Non-pigmented ciliary epithelial cell (primary cell): ENCODE measurements at places on chromosomes 1 and 21.

DNA sequence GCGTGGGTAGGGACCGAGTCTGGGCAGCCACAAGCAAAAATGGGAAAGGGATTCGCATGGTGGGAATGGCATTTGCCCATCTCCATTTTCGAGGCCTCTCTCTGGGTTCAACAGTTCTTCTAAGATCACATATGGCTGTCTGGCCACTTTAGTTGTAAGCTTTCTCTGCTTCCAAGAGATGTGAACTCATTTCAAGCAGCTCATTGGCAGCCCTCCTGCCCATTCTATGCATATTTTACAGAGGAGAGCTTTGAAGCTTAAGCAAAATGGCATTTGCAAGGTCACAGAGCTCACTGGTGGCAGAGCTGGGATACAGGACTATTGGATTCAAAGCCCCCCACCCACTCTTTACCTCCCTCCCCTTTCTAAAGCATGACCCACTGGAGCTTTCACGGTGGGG lies 93.7 kb downstream of the HHIPL2 start:
- DNase-seq: no peak

GRCh38 chr1:150022357-150022756 lies 11.8 kb upstream of the OTUD7B start:
- DNase-seq: no peak

DNA sequence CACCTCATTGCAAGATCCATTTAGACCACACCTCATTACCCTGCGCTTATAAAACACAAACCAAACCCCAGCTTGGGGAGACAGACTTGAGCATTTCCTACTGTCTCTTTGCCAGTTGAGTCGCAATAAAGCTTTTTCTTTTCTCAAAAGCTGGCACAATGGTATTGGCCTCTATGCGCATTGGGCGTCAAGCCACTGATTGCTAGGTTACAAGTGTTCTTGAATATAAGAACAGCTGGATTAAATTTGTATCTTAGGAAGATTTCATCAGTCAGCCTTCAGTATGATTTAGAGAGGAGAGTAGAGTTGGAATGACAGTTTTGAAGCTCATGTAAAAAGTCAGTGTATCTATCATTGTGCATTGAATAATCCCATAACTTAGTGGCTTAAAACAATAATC lies 84.9 kb upstream of the RAB4A start:
- DNase-seq: no peak

GRCh38 chr1:54887665-54888071 lies 673 bp upstream of the DHCR24 start:
- DNase-seq: no peak

GRCh38 chr1:91765880-91766443 lies 120.0 kb downstream of the TGFBR3 start:
- DNase-seq: no peak

- DNase-seq: no peak
Measured at GRCh38 chr1:50476800-50477199, 53.6 kb upstream of the DMRTA2 start.

- no peak for DNase-seq
Measured at GRCh38 chr21:16196001-16196400, 466.2 kb downstream of the USP25 start.

DNA sequence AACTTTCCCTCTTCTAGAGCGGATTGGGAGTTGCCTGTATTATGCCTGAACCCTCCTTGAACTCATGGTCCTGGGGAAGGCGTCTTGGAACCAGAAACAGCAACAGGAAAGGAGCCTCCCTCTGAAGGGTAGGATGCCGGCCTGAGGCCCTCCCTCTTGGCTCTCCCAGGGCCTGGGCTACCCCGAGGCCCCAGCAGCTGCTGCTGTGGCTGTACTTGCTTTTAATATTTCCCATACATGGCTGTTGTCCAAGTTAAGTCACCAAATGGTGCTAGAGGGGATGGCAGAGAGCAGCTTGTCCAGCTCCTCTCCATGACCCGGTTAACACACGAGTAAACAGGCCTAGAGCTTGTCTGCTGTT lies 10.5 kb downstream of the CHRNB2 start:
- no peak for DNase-seq

GRCh38 chr1:233587958-233588799 lies 25.7 kb upstream of the KCNK1 start:
- DNase-seq: no peak

DNA sequence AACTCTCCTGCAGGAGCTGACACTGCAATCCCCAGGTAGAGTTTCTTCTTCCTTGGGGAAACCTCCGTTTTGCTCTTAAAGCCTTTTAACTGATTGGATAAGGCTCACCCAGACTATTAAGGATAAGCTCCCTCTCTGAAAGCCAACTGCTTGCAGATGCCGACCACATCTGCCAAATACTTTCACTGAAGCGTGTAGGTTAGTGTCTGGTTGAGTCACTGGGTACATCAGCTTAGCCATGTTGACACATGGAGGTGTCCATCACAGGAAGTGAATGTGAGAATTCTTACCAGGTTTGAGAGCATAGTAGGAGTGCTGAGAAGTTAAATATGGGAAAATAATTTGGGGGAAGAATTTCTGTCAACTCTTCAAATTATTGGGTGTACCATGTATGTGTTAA lies 202.0 kb downstream of the AJAP1 start:
- DNase-seq: no peak

DNA sequence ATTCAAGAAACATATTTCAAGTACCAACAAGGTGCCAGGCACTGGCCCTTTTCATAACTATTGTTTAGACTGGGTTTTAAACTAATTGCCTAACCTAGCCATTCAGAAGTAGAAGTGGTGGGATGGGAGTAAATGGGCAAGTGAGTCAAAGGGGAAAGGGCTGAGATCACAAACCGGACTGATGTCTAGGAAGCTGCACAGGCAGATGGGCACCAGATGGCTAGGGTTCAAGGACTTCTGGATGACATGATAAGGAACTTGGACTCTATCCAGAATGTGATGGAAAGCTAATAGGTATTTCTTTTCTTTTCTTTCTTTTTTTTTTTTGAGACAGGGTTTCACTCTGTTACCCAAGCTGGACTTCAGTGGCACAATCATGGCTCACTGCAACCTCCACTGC lies 46.6 kb downstream of the LYST start:
- DNase-seq: no peak

DNA sequence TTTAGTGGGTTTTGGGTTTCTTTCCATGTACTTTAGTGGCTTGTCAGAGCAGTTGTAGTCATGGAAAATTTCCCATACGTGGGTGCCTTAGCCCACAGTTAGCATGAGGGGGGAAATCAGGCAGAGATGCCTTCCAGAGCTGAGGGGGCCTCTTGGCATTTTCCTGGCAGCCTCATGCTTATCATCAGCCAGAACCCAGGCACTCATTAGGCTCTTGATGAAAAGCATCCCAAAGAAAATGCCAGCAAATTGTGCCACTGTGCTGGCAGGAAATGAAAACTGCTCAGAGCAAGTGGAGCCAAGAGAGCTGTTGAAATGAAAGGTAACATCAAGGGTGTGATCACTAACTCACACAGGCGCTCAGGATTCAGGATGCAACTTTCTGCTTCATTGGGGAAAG lies 128.0 kb downstream of the TNNI3K start:
- DNase-seq: no peak

- no peak for DNase-seq
Measured at GRCh38 chr1:233326811-233327650, 493 bp upstream of the MAP3K21 start.

- no peak for DNase-seq
Measured at GRCh38 chr1:161260376-161261260, 2.1 kb downstream of the PCP4L1 start.

DNA sequence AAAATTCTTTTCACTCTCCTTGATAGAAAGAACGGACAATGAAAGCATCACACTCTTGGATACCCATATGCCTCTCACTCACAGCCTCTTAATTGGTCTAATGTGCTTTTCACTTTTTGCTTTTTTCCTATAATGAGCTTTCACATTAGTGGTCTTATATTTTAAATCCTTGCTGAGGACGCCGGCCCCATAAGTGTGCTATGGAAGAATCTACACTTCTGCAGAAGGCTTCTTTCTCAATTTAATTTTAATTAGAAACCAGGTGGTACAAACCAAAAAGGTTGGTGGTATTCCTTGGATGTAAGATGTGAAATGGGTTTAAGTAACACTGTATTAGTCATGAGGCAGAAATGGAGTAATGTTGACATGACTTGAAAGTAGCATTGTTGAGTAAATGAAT lies 190.6 kb upstream of the NFIA start:
- no peak for DNase-seq

DNA sequence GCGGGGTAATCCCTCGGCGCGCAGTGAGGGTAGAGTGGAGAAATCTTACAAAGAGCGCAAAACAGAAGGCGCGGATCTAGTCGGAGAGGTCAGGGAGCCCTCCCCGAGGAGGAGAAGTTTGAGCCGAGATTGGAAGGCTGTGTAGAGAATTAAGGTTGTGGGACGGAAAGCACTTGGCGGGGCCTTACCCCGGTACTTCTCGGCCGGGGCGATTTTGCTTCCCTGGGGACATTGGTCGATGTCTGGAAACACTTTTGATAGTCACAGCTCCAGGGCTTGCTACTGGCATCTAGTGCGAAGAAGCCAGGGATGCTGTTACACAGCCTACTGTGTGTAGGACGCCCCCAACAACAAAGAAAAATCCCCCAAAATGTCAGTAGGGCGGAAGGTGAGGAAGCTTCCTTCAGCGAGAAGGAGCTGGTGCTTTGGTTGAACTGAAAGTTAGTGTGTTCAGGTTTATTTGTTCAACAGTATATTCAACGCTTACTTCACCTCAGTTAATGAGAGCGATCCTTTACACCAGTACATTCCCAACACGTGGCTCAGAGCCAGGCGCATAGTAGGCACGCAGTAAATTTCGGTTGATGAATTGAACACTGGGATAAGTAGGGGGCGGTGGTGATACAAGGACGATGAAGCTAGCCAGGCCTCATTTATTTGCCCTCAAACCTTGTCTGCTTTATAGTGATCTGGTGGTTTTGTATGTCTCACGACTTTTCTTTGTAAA lies 807 bp downstream of the CEP85 start:
- DNase-seq: no peak

GRCh38 chr1:154361357-154361756 lies 36.0 kb downstream of the ATP8B2 start:
- no peak for DNase-seq

DNA sequence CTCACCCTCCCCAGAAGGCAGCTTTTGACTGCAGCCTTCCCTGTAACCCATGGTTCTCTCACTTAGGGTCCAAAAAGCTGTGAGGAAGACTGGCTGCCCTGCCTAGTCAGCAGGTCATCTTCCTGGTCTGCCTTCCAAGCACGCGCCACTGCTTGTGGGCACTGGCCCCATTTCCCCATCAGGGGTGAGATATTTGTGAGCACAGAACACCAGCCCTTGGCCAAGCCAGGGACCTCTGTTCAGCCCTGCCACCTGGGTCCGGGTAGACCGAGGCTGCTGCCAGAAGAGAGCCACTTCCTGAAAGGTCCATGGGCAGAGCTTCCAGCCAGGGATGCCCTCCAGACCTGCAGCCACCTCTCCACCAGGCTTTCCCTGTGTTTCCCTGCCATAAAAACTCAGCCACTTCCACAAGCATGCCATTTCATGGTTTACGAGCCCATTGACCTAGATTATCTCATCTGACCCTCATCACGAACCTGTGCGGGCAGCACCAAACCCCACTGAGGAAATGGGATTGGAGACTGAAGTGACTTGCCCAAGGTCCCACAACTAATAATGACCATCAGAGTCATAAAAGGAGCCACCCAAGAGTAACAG lies 40.5 kb downstream of the GLIS1 start:
- DNase-seq: no peak

GRCh38 chr1:38283696-38284470 lies 237.3 kb upstream of the POU3F1 start:
- DNase-seq: no peak

- DNase-seq: no peak
Measured at GRCh38 chr1:95049935-95050334, 22.8 kb downstream of the ALG14 start.

DNA sequence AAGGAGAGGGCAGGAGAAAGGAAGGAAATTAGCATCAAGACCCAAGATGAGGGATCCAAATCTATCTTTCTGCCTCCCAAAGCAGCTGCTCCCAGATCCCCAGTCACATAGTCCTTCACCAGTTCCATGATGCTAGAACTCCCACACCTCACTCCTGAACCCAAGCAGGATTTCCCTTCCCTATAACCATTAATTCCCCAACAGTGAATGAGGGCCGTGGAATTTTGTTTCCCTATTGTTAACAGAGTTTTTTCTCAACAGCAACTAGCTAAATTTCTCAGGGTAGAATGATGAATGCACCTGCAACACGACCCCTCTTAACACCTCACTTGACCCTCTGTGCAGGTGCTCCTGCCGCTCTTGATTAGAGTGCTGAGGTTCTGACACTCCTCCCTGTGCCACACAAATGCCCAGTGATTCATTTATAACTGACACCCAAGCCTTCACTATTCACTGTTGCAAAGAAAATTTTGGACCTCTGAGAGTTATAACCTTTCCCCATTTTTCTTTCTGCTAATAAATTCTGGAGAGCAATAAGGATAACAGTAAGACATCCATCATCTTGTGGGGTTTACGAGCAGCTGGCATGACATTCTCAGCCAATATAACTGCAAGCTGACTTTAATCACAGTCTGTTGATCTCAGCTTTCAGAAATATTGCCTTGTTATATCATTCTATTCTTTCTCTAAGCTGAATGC lies 25.4 kb upstream of the NPL start:
- no peak for DNase-seq

DNA sequence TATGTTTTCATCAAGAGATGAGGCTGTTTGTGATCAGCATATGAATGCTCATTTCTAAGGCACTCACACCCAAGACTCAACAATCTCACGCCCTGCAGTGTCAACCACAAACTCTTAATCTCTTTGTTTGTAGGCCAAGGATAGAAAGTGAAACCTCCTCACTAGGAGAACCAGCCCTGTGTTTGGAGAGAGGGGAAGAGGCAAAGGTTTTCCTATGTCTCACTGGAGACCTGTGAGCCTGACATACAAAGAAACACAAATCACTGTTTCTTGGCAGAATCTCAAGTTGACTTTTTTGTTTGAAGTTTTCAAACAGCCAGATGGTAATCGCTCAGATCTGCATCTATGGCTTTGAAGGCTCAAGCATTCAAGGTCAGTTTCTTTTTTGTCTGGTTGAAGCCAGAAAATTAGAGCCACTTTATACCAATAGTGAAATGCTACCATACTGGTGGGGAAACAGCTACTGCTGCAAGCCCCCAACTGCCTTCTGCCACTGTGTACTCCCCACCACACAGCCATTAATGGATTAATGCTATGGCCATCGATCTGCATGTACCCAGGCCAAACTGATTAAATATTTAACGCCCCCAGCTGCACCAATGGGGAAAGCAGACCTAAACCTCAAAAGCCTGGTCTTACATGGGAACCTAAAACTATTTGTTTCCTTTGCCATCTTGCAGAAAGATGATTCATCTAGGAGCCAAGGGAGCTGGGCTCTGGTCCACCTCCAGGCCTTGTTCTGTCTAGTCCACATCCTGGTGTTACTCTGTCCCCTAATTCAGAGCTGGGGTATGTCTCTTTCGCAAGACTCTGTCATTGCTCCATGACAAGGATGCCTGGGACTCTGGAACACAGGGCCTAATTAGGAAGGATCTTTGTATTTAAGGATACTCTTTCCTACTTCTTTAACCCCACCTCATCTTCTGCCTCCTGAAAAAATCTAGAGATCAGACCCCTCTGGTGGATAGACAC lies 16.3 kb downstream of the PDZK1 start:
- peak; percentile 46 for DNase-seq
